Effector memory CD8-positive, alpha-beta T cell (primary cell): ENCODE measurements at places on chromosomes 6 and 20.

DNA sequence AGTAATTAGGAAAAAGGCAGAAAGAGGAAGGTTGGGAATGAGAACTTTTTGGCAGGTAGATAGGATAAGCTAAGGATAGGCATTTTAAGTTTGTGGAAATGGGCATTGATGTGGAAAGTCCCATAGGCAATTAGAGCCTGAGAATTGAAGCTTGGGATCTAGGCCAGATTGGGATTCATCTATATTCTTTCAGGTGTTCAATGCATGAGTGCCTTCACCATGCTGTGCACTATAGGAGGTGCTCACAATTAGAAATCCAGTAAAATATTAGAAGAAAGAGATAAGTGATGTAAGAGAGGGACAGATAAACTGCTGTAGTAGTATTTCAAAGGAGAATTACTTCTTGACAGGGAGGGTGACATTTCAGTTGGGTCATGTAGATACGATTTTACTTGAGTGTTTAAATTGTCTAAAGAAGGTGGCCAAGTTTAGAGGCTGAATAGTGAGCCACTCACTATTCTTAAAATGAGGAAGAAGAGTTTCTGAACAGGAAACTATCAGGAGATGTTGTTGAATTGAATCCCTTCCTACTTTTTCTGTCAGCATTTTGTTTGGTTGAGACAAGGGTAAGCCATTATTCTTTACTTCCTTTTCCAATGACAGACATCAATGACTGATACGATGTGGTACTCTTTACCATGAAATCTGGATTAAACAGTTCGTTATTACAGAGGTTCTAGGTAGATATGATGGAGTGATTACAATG lies 31.0 kb upstream of the CTAGE9 start:
- no peaks in the 10 kb centered on the region for H3K4me1 ChIP-seq
- H3K27ac ChIP-seq, result no peak overlapping the region
- DNase-seq, result no peak
- H3K27me3 ChIP-seq, result no peaks in the 10 kb centered on the region
- H3K36me3 ChIP-seq, result no peaks in the 10 kb centered on the region
- H3K4me3 ChIP-seq, result no peak overlapping the region

GRCh38 chr6:100491952-100492670 lies 27.4 kb upstream of the SIM1 start:
- no peaks in the 10 kb centered on the region for H3K4me1 ChIP-seq
- DNase-seq, result no peak
- peaks cover 70% of the 10 kb centered on the region for H3K27me3 ChIP-seq
- H3K36me3 ChIP-seq, result no peaks in the 10 kb centered on the region
- no peak overlapping the region for H3K4me3 ChIP-seq

DNA sequence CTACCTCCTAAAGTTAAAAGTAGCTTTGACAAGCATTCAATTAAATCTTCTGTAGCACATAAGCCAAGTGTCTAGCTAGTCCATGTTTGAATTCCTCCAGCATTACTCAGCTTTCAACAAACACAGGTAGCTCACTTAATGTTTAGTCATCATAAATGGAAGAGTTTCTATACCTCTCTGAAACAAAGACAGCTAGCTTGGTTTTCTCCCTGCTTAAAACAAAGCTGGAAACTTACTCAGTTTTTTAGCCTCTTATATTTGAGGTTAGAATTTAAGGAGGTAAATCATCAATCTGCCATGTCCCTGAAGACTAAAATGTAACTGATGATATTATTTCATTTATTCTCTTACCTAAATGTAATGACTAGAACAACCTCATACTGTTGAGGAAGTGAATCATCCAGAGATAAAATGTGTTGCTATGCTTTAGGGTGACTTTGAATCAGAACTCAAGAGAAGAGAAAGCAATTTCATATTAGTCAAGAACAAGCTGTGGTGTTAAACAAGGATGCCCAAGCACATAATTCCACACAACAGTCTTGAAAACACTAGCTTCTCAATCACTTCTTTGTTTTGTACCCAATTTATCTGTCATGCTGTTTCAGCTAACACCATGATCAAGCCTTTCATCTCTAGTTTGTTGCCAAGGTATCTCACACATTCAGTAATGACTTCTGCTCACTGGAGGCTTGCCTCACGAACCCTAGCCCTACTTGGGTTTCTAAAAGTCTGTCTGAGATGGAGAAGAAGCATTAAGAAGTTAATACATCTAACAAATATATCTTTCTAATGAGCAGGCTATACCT lies 251.9 kb downstream of the EPM2A start:
- H3K4me3 ChIP-seq, result no peak overlapping the region
- no peak overlapping the region for H3K27ac ChIP-seq
- H3K4me1 ChIP-seq, result no peaks in the 10 kb centered on the region
- no peaks in the 10 kb centered on the region for H3K27me3 ChIP-seq

- DNase-seq, result no peak
- H3K27ac ChIP-seq, result no peak overlapping the region
- H3K4me1 ChIP-seq, result no peaks in the 10 kb centered on the region
- no peaks in the 10 kb centered on the region for H3K36me3 ChIP-seq
- H3K27me3 ChIP-seq, result peaks cover 15% of the 10 kb centered on the region
These were observed 42.0 kb downstream of the EDN1 start for GRCh38 chr6:12331951-12332749.

- H3K4me1 ChIP-seq, result peaks cover 3% of the 10 kb centered on the region
- H3K36me3 ChIP-seq, result peaks cover 23% of the 10 kb centered on the region
- H3K27ac ChIP-seq, result no peak overlapping the region
- no peaks in the 10 kb centered on the region for H3K27me3 ChIP-seq
These were observed 55.0 kb downstream of the BTBD9 start for GRCh38 chr6:38584731-38585130.

- no peak overlapping the region for H3K27ac ChIP-seq
- H3K36me3 ChIP-seq, result peaks cover 80% of the 10 kb centered on the region
- no peak overlapping the region for H3K4me3 ChIP-seq
- peaks cover 12% of the 10 kb centered on the region for H3K4me1 ChIP-seq
- H3K27me3 ChIP-seq, result no peaks in the 10 kb centered on the region
These were observed 8.5 kb downstream of the ZBP1 start for GRCh38 chr20:57611586-57612311.

DNA sequence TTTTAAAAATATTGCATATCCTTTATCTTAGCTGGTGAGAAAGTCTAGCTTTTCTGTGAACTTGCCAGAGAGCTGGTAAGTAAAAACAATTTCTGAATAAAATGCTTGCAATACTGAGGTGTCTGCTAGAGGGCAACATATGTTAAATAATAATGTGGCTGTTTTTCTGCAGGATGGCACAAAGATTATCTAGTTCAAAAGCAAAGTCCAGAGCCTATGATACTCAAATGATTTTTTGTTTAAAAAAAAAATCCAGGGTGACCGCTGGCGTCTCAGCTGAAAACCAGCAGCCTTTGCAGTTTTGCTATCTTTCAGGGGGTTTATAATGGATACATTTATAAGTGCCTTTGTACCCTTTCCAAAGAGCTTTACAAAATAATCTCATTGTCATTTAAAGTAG lies 194.9 kb downstream of the PHACTR1 start:
- no peaks in the 10 kb centered on the region for H3K4me1 ChIP-seq
- H3K27ac ChIP-seq, result no peak overlapping the region
- DNase-seq, result no peak
- H3K36me3 ChIP-seq, result no peaks in the 10 kb centered on the region
- no peak overlapping the region for H3K4me3 ChIP-seq
